ENCODE measurements at places on chromosomes 3 and 15. TPM values are rescaled to one million over a fixed set of nuclear protein-coding genes. Genes with fewer than 3 reads are reported as not detected.

The KLHL6 gene
- total RNA-seq, result 1.1 TPM

- no peak for DNase-seq
Observed at GRCh38 chr3:6542795-6543194, 318.1 kb upstream of the GRM7 start.

The AADACL2 gene
- not detected for total RNA-seq

DNA sequence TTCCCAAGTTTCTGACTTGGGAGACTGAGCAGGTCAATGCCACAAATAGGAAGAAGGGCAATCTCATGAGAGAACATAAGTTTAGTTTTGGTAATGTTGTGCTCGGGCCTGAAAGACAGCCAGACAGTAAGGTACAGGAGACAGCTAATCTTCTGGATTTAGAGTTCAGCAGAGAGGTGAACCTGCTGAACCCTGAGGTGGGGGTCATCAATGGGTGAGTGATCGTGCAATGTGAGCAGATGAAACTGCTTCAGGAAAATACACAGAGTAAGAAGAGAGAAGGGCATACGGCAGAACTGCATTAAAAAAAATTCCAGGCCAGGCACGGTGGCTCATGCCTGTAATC lies 23.3 kb downstream of the RUBCN start:
- no peak for DNase-seq

DNA sequence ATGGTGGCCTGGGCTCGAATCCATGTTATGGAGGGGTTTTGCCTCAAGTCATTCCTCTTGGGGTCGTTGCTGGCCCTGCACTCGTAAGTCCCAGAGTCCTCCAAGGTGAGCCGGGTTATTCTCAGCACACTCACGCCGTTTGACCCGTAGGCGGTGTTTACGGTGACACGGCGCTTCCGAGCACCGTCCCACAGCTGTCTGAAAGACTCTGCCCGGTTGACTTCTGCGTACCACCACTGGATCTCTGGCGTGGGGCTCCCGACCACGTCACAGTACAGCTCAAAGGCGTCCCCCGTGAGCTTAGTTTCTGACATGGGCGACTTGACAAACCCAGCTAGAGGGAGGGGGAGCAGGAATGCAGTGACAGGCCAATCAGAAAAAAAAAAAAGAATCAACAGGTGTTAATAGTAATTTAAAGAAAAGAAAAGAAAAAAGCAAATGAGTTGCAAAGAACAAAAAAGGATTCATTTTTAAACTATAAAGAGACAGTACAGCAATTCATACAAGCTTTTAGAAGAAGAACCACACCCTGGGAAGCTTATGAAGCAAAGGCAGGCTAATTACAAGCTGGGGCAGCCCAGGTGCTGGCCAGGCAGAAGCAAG lies 36.1 kb downstream of the NPTN start:
- no peak for DNase-seq

DNA sequence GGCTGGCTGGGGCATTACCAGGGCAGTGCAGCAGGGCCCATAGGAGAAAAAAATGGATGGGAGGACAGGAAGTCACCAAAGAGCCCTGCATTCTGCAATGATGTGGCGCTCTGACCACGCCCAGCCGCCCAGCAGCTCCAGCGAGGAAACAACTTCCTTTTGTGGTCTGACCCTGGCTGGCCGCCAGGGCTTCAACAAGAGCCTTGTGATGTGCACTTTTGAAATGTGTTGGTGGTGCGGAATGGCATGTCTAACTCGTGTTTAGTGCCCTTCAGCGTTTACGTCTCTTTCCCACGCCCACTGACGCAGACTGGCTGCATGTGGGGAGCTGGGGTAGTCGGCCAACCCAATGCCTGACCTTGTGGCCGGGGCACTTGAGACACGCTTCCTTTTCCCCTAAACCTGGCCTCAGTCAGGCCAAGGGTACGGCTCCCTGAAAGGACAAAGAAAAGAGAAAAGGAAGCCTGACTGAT lies 81.9 kb upstream of the CTNNB1 start:
- DNase-seq, result peak; percentile 22

The SLC2A2 gene
- total RNA-seq, result not detected

DNA sequence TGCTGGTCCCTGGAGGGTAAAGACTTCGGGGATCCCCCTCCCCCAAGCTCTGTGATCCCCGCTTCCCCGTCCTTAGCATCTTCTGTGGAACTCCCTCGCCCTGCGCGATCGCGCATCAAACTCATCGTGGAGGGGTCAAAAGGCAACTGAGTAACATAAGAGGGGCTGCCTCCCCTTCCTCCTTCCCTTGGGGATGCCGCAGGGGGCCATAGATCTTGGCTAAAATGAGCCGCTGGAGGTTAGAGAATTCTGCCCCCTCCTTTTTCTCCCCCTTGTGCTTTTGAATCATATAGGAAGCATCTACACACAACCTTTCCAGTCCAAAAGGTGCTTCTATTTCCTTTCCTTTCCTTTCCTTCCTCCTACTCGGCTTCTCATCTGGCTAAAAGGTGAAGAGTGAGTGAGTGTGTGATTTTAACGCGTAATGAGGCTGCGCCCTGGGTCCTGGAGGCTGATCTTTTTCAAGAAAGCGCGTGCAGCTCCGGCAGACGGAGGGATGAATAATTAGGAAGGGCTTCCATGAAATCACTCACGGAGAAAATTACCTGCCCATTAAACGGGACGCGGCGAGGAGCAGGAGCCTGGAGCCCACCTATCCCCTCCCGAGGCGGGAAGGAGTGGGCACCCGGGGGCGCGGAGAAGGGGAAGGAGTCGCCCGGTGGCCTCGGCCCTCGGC lies 831 bp upstream of the ROBO2 start:
- peak; percentile 12 for DNase-seq

The PTH1R gene
- 2.3 TPM for total RNA-seq

- DNase-seq, result no peak
Observed at GRCh38 chr3:55664387-55664786, 177.3 kb upstream of the WNT5A start.

DNA sequence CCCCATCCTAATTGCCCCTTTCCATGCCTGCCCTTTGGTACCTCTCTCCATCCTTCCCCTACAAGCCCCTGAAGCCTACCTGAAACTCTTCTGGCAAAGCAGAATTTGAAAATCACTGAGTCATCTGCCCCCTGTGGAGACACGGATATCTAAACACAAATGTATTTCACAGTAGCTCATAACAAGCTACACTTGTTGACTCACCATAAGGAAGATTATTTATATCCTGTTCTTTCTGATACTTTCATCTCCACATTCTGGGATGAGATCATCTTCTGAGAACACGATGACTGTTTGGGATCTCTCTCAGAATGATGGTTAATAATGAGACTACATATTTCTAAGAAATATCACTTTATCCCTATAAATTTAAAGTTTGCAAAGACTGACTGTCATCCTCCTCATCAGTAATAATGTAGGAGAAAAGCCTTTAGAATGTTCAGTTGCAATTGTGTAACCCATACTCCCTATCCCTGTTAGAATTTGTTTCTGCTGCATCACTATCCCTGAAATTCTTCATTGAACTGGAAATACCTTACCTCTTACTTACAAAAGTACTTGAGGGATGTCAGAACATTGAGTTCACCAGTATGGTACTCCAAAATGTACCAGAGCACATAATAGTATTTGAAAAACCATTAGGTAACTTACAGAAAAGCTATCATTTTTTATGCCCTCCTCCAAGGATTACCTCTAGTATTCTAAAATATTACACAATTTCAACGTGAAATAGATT lies 116.1 kb upstream of the IL12A start:
- DNase-seq, result no peak

DNA sequence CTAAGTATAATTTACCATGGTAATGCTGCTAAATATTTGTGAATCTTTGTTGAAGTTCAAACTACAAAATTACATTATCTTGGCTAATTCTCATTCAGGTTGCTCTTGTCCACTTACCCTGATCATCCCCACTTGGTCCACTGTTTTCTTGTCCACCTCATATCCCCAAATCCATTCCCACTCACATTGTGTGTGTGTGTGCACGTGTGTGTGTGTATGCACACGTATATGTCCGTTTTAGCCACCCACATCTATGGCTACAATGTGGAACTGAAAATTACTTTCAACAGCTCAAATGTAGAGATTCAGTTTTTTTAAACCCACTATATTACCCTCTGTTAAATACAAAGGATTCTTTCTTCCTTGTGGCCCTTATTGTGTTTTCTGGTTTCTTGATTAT lies 15.2 kb upstream of the MEIS2 start:
- DNase-seq, result no peak

DNA sequence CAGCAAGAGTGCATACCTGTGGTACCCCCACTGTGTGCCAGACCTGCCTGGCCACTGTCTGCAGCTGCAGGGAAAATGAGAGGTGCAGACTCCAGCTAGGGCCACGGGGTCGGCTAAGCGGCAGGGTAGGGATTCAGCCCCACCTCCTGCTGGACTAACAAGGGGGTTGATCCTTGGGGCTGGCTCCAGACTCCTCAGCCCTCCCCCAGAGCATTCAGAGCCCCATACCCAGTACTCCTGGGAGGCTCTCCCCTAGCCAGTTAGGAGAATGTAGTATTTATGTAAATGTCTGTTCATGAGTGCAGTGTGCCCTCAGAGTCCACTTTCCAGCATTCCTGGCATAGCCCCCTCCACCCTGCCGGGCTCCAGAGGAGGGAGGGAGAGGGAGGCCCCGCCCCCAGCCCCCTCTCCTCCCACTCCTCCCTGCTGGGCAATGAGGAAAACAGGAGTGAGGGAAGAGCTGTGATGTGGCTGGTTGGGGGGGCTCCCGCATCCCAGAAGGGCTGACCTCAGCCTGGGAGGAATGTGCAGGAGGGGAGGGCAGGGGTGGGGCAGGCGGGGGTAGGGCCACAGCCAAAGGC lies 4.5 kb upstream of the SEMA3B start:
- DNase-seq, result peak; percentile 81

The CNBP gene
- total RNA-seq, result 169 TPM

DNA sequence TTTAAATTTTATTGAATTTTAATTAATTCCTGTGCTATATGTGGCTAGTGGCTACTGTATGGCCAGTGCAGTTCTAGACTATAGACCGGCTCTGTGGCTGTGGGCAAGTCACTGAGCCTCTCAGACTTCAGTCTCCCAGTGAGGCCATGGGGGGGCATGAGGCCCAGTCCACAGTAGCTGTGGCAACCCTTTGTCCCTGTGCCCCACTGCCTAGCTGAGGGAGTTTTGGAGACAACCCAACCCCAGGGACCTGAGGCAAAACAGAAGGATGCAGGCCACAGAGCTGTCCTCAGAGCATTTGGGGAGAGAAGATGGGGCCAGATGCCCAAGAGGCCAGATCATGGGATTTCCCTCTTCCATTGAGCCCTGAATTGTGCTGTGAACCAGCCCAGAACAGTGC lies 18.9 kb upstream of the POC1A start:
- DNase-seq, result no peak

- DNase-seq, result no peak
Observed at GRCh38 chr3:160928183-160928726, 172.2 kb downstream of the PPM1L start.

The RASL12 gene
- 1.4 TPM for total RNA-seq

The ESYT3 gene
- 0.31 TPM for total RNA-seq

The TLR9 gene
- total RNA-seq, result under 0.01 TPM

DNA sequence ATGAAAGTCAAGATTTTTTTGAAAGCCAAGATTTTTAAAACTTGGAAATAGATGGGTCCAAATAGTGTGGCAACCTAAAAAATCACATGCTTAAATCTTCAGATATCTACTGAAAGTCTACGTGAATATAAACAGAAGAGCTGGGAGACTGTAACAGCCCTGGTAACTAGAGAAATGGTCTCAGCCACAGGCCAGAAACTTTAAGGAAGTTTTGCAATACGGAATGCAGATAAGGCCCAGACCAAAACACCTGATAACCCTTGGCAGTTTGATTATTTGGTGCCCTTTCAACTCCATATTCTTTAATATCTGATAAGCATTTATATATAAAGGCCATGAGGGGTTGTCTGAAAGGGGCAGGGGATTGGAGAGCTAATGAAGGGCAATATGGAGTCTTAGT lies 537.3 kb upstream of the TGFBR2 start:
- no peak for DNase-seq

DNA sequence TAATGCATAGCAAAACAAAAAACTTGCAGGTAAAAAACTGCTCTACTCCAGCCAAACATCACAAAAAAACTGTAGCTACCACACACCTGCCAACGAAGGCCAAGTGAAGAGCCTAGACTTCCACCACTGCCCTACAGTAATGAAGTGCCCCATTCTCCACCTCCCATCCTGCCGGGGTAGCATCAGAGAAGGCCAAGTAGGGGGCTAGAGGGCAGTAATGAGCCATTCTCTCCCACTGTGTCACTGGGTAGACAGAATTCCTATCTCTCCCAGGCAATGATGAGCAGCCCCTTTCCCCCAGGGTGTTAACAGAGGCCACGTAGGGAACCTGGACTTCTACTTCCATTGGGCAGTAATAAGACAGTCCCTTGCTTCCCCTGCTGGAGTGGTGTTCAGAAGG lies 9.5 kb downstream of the SEC22C start:
- no peak for DNase-seq

- DNase-seq, result no peak
Observed at GRCh38 chr15:48643776-48644466, 1.6 kb downstream of the FBN1 start.

DNA sequence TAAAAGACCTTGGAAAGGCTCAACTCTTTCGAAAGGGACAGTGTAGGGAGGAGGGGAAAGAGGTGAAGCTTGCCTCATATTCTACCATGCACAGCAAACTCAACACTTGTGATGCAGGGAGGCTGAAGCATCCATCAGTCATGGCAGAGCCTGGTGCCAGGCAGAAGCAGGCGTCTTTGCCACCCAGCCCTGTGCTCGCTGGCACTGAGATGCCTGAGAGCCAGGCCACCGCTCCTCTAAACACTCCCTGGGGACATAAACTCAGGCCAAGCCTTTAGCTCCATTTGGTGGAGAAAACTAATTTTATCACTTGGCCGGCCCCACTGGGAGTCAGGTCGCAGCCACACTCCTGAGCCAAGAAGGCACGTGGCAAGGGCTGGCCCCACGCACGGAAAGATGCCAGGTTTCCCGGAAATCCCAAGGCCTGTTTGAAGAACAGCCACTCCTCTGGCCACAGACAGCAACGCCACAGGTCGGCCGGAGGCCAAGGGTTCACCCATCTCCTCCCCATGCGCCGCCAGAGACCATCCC lies 30.7 kb downstream of the XXYLT1 start:
- no peak for DNase-seq

DNA sequence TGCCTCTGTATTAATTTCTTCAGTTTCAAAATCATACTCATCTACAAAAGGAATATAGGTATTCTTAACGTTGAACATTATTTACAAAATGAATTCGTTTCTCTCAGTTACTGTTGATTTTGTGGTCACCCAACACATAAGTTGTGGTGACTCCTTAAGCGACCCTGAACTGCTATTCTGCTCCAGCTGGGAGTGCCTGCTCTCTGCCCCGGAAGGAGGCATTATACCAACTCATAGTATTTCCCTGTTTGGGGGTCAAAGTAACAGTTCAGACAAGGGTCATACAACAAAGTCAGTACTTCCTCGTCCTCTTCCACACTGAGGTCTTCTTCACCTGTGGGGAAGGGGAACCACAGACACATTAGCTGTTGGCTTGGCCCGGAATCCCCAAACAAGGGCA lies 75.7 kb upstream of the FAM3D start:
- no peak for DNase-seq

The FANCD2OS gene
- total RNA-seq, result not detected
